Thoracic aorta (tissue), 2 donors: ENCODE measurements at places on chromosomes 16 and 17. TPM values are rescaled to one million over a fixed set of nuclear protein-coding genes. Genes with fewer than 3 reads are reported as not detected.

Gene RBFOX1
- not detected for total RNA-seq

Gene TNS4
- 0.14 TPM for total RNA-seq

Gene FN3KRP
- 9.8 TPM for total RNA-seq

GRCh38 chr17:49252148-49252695 is 21.6 kb upstream of the PHOSPHO1 start:
- no peak for DNase-seq
- no peaks in the 10 kb centered on the region for H3K27me3 ChIP-seq
- no peaks in the 10 kb centered on the region for H3K4me1 ChIP-seq
- no peak overlapping the region for H3K27ac ChIP-seq
- H3K4me3 ChIP-seq: no peak overlapping the region
- H3K36me3 ChIP-seq: no peaks in the 10 kb centered on the region

- H3K4me1 ChIP-seq: no peaks in the 10 kb centered on the region
- no peaks in the 10 kb centered on the region for H3K27me3 ChIP-seq
- no peaks in the 10 kb centered on the region for H3K36me3 ChIP-seq
- no peak overlapping the region for H3K27ac ChIP-seq
- no peak for DNase-seq
Observed at GRCh38 chr16:23976524-23976923, 140.7 kb downstream of the PRKCB start.

- H3K4me1 ChIP-seq: no peaks in the 10 kb centered on the region
- no peak overlapping the region for H3K4me3 ChIP-seq
- no peak overlapping the region for H3K27ac ChIP-seq
- no peak for DNase-seq
Observed at GRCh38 chr16:47134550-47134949, 9.2 kb downstream of the NETO2 start.

DNA sequence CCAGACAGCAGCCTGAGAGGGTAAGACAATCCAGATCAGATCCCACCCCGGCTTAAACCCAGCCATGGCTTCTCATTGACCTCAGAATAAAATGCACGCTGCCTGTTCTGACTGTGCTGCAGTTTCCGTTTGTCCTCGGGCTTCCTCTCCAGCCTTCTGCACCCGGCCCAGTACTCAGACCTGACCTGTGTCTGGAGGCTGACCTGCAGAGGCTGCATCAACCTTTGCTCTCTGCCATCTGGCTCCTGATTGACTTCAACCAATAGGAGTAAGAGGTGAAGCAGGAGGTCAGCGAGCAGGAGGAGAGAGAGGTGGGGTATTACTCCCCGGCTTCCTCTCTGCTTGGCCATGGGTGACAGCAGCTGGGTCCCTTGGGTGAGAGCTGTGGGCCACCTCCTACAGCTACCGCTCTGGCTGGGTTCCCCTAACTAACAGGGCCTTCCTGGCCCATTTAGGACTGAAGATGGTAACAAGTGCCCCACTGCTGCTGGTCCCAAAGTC is 46.7 kb downstream of the C16orf82 start:
- H3K27me3 ChIP-seq: no peaks in the 10 kb centered on the region
- H3K27ac ChIP-seq: no peak overlapping the region
- no peak for DNase-seq

DNA sequence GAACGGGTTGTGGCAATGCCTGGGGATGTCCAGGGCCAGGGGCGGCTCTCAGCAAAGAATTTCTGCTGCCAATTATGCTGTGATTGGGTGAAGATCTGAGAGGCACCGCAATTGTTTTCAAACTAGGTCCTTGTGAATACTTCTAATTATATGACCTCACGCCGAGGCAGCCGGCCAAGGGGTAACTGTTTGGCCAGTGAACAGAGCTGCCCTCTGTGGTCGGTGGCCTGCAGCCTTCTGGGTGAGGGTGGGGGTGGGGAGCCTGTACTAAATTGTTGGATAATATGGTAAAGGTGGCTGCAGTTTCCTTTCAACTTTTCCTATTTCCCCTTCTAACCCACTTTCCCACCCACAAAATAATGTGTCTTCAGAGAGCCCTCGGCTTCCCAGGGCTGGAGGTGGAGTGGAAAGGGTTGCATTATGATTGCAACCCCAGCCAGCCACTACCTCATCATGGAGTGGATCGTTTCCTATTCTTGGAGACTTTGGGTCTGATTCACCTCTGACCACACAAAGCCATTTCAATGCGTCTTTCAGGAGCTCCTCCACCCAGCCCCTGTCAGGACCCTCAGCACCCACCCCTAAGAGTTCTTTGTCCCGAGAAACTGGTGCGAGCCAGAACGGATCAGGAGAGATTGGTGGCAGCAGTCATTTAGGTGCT is 2.0 kb upstream of the DNAI2 start:
- H3K4me3 ChIP-seq: no peak overlapping the region
- H3K27ac ChIP-seq: no peak overlapping the region
- DNase-seq: no peak

GRCh38 chr17:62700964-62701705 is 73.7 kb downstream of the MRC2 start:
- no peak overlapping the region for H3K27ac ChIP-seq
- peaks cover 39% of the 10 kb centered on the region for H3K4me1 ChIP-seq
- no peaks in the 10 kb centered on the region for H3K27me3 ChIP-seq
- DNase-seq: no peak
- no peaks in the 10 kb centered on the region for H3K36me3 ChIP-seq

DNA sequence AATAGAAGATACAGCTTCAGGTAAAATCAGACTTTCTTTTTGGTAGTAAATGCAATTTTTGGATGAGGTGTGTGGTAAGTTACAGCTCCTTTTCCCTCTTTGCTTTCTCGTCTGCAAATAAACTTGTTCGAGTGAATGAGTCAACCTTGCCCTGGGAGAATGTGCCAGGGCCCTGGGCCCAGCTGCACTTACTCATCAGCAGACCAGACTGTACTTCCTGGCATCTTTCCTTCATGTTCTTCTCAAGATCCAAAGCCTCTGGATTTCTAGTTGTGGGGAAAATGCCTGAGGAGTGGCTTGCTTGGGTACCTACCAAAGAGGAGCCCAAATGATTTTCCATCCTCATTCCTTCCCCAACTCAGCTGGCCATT is 5.4 kb upstream of the G6PC1 start:
- peak overlapping the region; percentile 82 for H3K27ac ChIP-seq
- H3K4me1 ChIP-seq: peaks cover 51% of the 10 kb centered on the region
- peak overlapping the region; percentile 18 for H3K4me3 ChIP-seq
- peak; percentile 57 for DNase-seq

- peaks cover 55% of the 10 kb centered on the region for H3K4me1 ChIP-seq
- H3K27me3 ChIP-seq: no peaks in the 10 kb centered on the region
- H3K27ac ChIP-seq: peak overlapping the region; percentile 6
- no peak for DNase-seq
- peak overlapping the region; percentile 28 for H3K4me3 ChIP-seq
- no peaks in the 10 kb centered on the region for H3K36me3 ChIP-seq
Observed at GRCh38 chr17:29154516-29155226, 25.5 kb downstream of the MYO18A start.

DNA sequence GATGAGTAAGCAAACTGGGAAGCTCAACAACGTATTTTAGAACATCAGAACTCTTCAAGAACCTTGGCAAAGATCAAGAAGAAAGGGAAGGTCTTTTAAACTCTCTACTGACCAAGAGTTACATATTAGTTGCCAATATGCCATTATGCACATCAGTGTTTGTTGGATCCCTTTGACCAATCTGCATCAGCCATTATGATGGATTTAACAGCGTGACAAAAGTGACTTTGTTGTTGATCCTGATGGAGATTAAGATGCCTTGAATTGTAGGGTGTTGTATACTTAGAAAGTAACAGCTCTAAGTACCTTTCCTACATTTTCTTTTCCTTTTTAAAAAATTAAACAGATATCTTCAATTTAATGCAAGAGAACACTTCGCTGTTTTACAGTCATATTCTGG is 108.5 kb downstream of the CA4 start:
- no peaks in the 10 kb centered on the region for H3K4me1 ChIP-seq
- H3K27me3 ChIP-seq: no peaks in the 10 kb centered on the region
- DNase-seq: no peak
- peaks cover 3% of the 10 kb centered on the region for H3K36me3 ChIP-seq
- H3K27ac ChIP-seq: no peak overlapping the region
- no peak overlapping the region for H3K4me3 ChIP-seq
